ENCODE measurements at places on chromosomes 2 and 18.

- no peak for DNase-seq
Observed at GRCh38 chr18:63236406-63236805, 83.2 kb downstream of the BCL2 start.

GRCh38 chr2:127558911-127559310 lies 23.4 kb downstream of the MYO7B start:
- DNase-seq, result no peak

DNA sequence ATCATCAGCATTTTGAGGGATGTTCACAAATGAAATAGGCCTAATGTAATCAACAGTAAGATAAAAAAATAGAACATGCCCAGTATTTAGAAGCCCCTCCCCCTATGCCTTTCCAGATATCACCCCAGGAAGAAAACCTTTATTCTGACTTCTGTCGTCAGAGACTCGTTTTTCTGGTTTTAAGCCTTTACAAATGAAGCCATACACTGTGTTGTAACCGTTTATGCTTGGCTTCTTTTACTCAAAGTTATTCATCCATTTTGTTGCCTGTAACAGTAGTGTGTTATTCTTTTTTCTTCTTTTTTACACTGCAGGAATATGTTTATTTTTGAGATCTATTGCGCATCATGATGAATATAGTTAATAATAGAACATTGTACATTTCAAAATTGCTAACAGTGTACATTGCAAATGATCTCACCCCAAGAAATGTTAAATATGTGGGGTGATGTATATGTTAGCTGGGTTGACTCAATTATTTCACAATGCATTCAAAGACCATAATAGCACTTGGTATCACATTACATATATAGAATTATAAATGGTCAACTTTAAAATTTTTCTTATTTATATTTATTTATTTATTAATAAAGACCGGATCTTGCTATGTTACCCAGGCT lies 28.1 kb upstream of the PNPT1 start:
- DNase-seq, result no peak

DNA sequence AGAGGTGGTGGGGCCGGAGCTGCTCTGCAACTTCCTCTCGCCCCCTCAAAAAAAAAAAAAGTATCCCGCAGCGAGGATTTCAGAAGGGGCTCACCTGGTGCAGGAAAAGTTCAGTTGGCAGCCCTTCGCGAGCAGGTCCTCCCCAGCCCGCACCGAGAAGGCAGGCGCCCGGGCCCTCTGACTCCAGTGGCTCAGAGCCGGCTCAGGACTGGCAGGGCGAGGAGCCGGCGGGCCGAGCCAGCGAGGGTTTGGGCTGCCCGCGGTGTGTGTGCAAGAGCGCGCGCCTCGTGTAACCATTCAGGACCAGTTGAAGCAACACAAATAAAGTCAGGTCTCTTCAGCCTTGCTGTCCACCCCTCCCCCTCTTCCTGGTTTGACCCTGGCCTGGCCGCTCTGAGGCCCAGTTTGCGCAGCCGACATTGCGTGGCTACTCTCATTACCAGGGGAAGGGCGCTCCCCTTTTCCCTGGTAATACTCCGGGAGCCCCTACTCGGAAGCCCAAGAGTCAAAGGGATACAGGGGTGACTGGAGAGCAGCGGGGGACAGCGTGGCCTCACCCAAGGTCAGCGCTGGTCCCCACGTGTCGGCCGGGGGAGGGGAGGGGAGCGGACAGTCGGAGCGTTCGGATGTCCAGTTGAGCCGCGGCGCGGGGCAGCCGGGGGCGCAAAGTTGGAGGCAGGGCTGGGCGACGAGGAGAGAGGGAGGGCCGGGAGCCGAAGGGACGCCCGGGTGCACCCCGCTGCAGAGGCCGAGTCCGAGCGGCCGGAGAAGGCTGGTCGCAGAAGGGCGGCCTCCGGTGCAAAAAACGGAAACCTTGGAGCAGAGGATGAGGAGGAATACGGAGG lies 12.3 kb downstream of the EN1 start:
- no peak for DNase-seq

- no peak for DNase-seq
Observed at GRCh38 chr2:469514-469913, 181.6 kb upstream of the ALKAL2 start.

DNA sequence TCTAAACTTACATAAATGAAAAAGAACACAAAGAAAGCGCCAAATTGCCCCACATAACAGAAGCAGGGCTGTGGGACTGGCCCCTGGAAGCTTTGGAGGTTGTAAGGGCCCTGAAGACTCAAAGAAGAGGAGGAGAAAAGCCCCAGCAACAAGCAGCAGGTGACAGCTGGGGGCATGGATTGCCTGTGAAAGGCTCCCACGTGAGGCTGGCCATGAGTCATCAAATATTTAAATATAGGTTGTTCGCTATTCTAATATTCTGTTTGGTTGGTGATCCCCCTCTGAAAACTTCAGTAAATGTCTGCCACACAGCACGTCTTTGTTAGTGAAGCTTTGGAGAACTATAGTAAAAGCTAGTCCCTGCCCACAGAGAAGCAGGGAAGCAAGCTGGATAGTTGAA lies 132.4 kb downstream of the MREG start:
- DNase-seq, result no peak

DNA sequence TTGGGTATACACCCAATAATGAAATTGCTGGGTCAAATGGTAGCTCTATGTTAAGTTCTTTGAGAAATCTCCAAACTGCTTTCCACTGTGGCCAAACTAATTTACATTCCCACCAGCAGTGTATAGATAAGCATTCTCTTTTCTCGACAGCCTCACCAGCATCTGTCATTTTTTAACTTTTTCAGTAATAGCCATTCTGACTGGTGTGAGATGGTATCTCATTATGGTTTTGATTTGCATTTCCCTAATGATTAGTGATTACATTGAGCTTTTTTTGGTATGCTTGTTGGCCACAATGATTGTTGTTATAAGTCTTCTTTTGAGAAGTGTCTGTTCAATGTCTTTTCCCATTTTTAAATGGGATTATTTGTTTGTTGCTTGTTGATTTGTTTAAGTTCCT lies 50.4 kb upstream of the EPAS1 start:
- no peak for DNase-seq

- DNase-seq, result no peak
Observed at GRCh38 chr18:45708831-45709230, 15.2 kb upstream of the SLC14A1 start.

DNA sequence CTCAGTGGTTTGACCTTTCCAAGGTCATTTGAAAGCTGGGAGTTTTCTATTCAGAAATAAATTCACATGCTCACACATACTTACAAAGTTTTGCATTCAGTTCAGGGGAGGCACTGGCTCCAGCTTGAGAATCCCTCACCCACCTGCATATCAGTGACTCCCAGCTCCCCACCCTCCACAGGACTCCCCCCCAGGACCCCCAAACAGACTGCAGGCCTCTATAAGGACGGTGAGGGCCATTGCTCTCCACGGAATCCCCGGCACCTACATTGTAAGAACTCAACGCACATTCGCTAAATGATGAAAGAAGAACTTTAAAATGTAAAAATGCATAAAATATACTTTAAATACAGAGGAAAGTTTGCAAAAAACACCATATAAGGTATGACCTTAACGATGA lies 97.2 kb upstream of the TEX51 start:
- no peak for DNase-seq
